ENCODE measurements at places on chromosomes 4 and X. TPM values are rescaled to one million over a fixed set of nuclear protein-coding genes. Genes with fewer than 3 reads are reported as not detected.

DNA sequence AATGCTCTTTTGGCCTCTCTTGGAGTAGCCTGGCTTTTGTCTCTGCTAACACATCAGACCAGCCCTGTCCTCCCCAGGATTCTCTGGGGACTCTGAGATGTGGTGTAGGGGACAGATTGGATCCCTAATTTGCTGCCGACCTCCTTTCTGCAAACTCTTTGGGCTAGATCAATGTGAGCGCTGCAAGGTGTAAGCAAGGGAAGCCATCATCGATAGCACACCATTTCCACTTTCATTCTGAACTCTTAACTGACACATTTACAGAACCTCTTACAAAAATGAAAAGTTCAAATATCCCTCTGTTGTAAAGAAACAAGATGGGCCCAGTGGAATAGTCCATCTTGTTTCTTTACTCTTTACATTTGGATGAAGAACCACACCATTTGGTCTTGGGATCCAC, 46.6 kb downstream of the PGRMC2 start:
- no peak for DNase-seq
- H3K4me1 ChIP-seq, result no peaks in the 10 kb centered on the region
- no peaks in the 10 kb centered on the region for H3K36me3 ChIP-seq

- no peaks in the 10 kb centered on the region for H3K27me3 ChIP-seq
- no peaks in the 10 kb centered on the region for H3K36me3 ChIP-seq
- H3K27ac ChIP-seq, result no peak overlapping the region
- no peaks in the 10 kb centered on the region for H3K4me1 ChIP-seq
- no peak for DNase-seq
Observed at GRCh38 chr4:190020790-190021717, 6.0 kb downstream of the FRG2 start.

DNA sequence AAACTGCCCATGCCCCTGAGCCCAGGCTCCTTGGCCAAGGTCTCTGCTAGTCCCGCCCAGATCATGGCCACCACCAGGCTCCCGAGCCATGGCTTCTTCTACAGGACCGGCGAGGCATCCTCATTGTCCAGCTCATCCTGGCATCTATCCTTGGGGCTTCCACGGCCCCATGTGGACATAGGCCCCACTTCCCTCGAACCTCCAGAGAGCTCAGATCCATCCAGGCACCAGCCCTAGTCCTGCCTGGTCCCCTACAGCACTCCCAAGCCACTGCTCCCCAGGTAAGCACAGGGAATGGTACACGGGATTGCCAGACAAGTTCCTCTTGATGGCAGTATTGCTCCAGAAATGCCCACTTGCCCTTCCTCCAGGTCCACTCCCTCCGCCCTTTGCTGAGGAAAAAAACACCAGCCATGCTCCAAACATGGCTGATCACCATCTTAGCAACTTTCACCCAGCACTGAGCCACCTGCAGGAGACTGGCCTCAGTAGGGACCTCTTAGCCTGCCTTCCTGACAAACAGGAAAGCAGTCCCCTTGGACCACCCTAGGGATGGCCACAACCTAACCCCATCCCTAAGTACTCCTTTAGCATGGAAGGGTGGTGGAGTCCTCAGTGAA, 272.1 kb upstream of the AGTR2 start:
- no peaks in the 10 kb centered on the region for H3K36me3 ChIP-seq
- no peaks in the 10 kb centered on the region for H3K4me1 ChIP-seq
- no peak for DNase-seq

DNA sequence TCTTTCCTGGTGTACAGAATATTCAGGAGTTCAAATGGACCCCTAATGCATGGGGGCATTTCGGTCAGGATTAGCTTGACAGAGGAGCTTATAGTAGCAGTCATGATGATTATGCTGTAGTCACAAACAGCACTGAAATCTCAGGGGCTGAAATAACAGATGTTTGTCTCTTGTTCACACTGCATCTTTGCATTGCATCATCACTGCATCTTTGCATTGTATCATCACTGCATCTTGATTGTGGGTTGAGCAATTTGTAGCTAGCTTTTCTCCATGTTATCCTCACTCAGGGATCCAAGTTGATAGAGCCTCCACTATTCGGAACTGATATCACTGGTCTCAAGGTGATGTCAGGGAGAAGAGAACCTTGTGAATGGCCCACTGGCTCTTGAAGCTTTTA, 160.9 kb downstream of the GATB start:
- no peak overlapping the region for H3K27ac ChIP-seq
- no peaks in the 10 kb centered on the region for H3K27me3 ChIP-seq
- no peak overlapping the region for H3K4me3 ChIP-seq
- no peaks in the 10 kb centered on the region for H3K4me1 ChIP-seq

DNA sequence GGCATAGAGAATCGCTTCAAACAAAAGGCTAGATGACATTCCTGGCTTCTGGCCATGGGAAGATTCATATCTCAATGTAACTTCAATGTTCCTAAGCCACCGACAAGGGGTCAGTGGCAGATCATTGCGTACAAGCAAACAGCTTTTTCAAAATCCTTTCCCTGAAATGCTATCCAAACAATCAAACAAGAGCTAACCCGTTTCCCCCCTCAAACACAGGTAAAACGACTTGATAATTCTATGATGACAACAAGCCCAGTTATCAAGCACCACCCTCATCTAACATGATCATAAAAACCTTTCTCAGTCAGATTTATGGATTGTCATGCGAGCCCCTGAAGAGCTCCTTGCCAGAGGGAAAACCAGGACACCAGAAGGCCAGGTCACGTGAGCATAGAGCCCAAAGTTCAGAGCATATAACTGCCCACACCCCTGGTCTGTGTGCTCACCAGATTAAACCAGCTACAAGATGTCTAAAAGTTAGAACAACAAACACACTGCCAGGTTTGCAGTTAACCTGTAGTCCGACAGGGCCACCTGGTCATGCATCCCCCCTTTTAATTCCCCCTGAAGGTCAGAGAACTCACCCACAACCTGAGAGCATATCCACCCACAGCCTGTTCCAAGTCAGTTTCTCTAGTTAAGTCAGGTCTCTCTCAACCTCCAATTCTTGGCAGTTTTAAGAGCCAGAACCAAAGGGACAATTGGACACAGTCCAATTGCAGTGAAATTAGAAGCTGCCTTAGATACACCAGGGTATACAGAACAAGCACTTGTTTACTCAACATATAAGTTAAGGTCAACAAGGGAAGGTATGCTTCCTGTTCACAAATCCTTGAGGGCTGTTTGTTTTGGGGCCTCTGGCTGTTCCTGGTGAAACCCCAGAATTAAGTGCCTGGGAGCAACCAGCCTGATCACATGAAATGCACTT, 248.1 kb upstream of the PPARGC1A start:
- no peak overlapping the region for H3K4me3 ChIP-seq
- no peaks in the 10 kb centered on the region for H3K27me3 ChIP-seq
- no peak for DNase-seq
- no peaks in the 10 kb centered on the region for H3K36me3 ChIP-seq

GRCh38 chr4:72430050-72430449, 139.0 kb downstream of the ADAMTS3 start:
- DNase-seq, result no peak
- no peak overlapping the region for H3K27ac ChIP-seq
- no peaks in the 10 kb centered on the region for H3K4me1 ChIP-seq
- H3K27me3 ChIP-seq, result no peaks in the 10 kb centered on the region

GRCh38 chr4:74385386-74385785, 20.4 kb downstream of the EREG start:
- no peaks in the 10 kb centered on the region for H3K27me3 ChIP-seq
- H3K36me3 ChIP-seq, result no peaks in the 10 kb centered on the region
- H3K4me3 ChIP-seq, result no peak overlapping the region
- no peaks in the 10 kb centered on the region for H3K4me1 ChIP-seq
- DNase-seq, result no peak

The NMU gene
- total RNA-seq, result 0.54 TPM

The NHS gene
- 0.80 TPM for total RNA-seq

The GAGE12F gene
- total RNA-seq, result 0.49 TPM

The FAM149A gene
- 0.13 TPM for total RNA-seq

The KLHL4 gene
- 27.6 TPM for total RNA-seq

The RRH gene
- total RNA-seq, result 0.15 TPM

The BEX2 gene
- total RNA-seq, result 9.1 TPM
